ENCODE measurements at places on chromosomes 5 and 9. TPM values are rescaled to one million over a fixed set of nuclear protein-coding genes. Genes with fewer than 3 reads are reported as not detected.

The GFM2 gene
- total RNA-seq: 30.9 TPM

The SLC22A4 gene
- 1.3 TPM for total RNA-seq

The LVRN gene
- total RNA-seq: 0.10 TPM

The FYB1 gene
- 105 TPM for total RNA-seq

The CDH10 gene
- not detected for total RNA-seq

GRCh38 chr9:116267021-116267420 is 113.4 kb downstream of the PAPPA start:
- H3K4me3 ChIP-seq: no peak overlapping the region
- H3K27ac ChIP-seq: no peak overlapping the region
- no peaks in the 10 kb centered on the region for H3K4me1 ChIP-seq
- no peaks in the 10 kb centered on the region for H3K36me3 ChIP-seq
- DNase-seq: no peak

GRCh38 chr9:69036309-69036708 is 757 bp downstream of the FXN start:
- peak overlapping the region; percentile 92 for H3K27ac ChIP-seq
- peaks cover 7% of the 10 kb centered on the region for H3K36me3 ChIP-seq
- DNase-seq: peak; percentile 42
- no peaks in the 10 kb centered on the region for H3K27me3 ChIP-seq
- peaks cover 16% of the 10 kb centered on the region for H3K4me1 ChIP-seq
- peak overlapping the region; percentile 97 for H3K4me3 ChIP-seq

DNA sequence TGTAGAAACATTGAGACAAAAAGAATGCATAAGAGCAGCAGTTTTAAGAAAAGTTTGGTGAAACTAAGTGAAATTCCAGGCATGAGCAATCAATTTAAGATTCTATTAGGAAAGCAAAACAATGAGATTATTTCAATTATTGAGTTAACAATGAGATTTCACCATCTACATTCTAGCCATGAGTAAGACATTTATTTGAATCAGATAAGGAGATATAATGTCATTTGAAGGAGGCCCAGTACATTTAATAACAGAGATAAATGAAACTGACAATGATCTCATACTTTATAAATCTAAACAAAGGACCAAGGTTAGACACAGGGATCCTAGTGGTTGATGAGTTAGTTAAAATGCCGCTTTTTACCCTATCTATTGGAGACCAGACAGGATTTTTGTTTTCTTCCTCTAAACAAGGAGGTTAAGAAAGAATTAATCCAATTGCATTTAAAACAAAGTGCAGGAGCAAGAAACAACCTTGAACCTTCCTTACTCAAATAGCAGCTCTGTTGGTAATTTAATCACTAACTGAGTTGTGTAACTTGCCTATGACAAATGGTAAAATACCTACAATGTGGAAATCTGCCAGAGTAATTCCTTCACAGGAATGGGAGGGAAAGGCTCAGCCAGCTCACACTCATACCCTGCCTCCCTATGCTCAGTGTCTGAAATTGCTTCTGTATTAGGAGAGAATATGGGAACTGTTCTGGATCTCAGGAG is 103.5 kb upstream of the NR3C1 start:
- no peaks in the 10 kb centered on the region for H3K27me3 ChIP-seq
- no peaks in the 10 kb centered on the region for H3K36me3 ChIP-seq
- H3K4me1 ChIP-seq: peaks cover 8% of the 10 kb centered on the region
- H3K4me3 ChIP-seq: no peak overlapping the region
- no peak for DNase-seq

DNA sequence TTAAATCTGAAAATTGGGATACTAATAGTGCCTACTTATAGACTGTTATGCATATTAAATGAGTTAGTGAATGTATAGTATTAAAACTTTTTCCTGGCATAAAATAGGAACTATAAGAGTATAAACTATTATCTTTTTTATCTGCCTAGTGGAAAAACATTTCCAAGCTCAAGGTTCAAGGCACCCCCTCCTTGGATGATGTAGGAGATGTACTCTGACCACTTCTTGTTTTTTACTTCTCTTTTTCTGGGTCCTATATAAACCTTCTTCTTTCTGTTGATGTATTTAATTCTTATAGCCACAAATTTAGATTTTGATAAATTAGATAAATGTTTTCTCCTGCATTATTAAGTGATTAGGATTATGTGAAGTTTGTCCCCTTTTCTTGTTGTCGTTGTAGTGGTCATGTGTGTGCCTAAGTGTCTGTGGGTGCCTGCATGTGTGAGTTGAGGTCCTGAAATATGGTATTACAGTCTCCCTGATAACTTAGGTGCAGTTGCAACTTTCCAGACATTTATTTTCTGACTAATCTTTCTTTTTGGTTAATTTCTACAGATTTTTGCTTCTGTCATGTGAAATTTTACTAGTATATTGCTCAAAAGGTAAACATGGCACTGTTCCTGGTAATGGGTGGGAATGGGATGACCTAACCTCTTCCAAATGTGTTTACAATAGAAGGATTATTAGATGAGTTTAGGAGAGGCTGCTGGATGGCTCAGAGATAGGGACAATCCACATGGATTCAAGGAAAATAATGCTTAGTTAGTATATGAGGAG is 160.8 kb upstream of the CDKN2B start:
- no peaks in the 10 kb centered on the region for H3K36me3 ChIP-seq
- peaks cover 6% of the 10 kb centered on the region for H3K27me3 ChIP-seq
- no peak overlapping the region for H3K27ac ChIP-seq
- no peaks in the 10 kb centered on the region for H3K4me1 ChIP-seq
- H3K4me3 ChIP-seq: no peak overlapping the region

GRCh38 chr9:76634356-76635054 is 129.7 kb upstream of the PCA3 start:
- no peak overlapping the region for H3K27ac ChIP-seq
- H3K4me3 ChIP-seq: no peak overlapping the region
- H3K27me3 ChIP-seq: peaks cover 4% of the 10 kb centered on the region

DNA sequence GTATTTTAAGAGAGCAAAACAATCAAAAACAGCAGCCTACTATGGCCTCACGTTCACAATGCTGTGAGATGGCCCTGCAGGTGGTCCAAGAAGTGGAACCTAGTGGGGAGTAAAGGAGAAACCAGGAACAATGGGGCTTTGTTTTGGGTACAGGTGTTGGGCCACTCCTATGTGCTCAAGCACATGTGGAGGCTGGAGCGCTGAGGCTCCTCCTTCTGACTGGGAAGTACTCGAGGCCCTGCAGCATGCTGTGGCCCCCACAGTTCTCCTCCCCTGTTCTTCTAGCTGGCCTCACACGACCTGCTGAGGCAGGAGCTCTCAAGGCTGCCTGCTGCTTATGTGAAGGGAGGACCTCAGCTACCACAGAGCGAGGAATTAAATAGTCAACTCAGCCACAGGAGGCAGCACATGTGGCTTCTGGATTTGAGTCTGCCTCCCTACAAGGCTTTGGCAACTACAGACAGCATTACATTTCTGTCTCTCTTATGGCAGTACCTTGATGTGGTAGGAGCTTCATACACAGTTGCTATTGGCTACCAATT is 482.3 kb downstream of the SPOCK1 start:
- no peaks in the 10 kb centered on the region for H3K4me1 ChIP-seq
- H3K27me3 ChIP-seq: peaks cover 2% of the 10 kb centered on the region
- no peak for DNase-seq
- no peak overlapping the region for H3K27ac ChIP-seq
- H3K36me3 ChIP-seq: no peaks in the 10 kb centered on the region
- H3K4me3 ChIP-seq: no peak overlapping the region

DNA sequence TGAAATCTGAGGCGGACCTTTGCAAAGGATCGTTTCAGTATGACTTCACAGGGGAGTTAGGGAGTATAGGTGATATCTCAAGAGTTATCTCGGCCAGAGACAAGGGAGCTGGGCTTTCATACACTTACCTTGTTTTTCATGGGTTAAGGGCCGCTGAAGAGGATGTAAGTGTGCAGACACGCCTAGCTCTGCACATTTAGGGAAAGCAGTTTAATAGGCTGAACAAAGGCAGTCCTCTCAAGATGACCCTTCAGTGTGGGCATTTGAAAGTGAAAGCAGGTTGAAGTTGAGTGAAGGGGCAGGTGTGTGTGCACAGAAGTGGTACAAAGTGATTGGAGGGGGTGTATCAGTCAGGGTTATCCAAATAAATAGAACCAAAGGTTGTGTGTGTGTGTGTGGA is 33.1 kb upstream of the PRXL2C start:
- H3K36me3 ChIP-seq: peaks cover under 1% of the 10 kb centered on the region
- H3K27me3 ChIP-seq: peaks cover 5% of the 10 kb centered on the region
- DNase-seq: no peak
- H3K27ac ChIP-seq: no peak overlapping the region

DNA sequence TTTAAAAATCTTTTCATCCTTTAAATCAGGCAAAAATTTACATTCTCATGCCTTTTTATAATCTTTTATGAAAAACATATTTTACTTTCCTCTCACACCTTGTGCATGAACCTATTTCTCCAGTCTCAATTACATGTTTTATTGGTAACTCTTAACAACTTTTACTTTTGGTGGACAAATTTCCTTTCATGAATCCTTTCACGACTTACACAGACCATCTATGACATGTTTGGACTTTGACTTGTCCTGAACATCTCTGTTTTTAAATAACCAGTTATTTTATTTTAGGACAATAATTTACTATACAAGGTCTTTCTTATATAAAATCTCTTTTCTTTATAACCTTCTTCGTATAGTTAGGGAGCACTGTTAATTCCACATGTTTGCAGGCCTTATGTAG is 26.5 kb upstream of the MTMR12 start:
- no peak overlapping the region for H3K27ac ChIP-seq
- H3K27me3 ChIP-seq: no peaks in the 10 kb centered on the region
- H3K4me3 ChIP-seq: no peak overlapping the region
- no peak for DNase-seq
- peaks cover 6% of the 10 kb centered on the region for H3K36me3 ChIP-seq
- no peaks in the 10 kb centered on the region for H3K4me1 ChIP-seq

Data from activated CD4-positive, alpha-beta memory T cell treated with anti-CD3 and anti-CD28 coated beads for 36 hours (primary cell).